Activated naive CD8-positive, alpha-beta T cell treated with anti-CD3 and anti-CD28 coated beads for 36 hours (primary cell): ENCODE measurements at places on chromosomes 3 and 15. TPM values are rescaled to one million over a fixed set of nuclear protein-coding genes. Genes with fewer than 3 reads are reported as not detected.

- no peak overlapping the region for H3K4me3 ChIP-seq
- no peak overlapping the region for H3K27ac ChIP-seq
- no peaks in the 10 kb centered on the region for H3K27me3 ChIP-seq
These were observed 334.7 kb downstream of the FHIT start for GRCh38 chr3:60916546-60916945.

GRCh38 chr3:73294537-73294936 lies 233.1 kb downstream of the EBLN2 start:
- H3K27ac ChIP-seq: no peak overlapping the region
- no peak for DNase-seq
- no peaks in the 10 kb centered on the region for H3K27me3 ChIP-seq
- H3K4me3 ChIP-seq: no peak overlapping the region

FGF7 gene
- not detected for total RNA-seq

DNA sequence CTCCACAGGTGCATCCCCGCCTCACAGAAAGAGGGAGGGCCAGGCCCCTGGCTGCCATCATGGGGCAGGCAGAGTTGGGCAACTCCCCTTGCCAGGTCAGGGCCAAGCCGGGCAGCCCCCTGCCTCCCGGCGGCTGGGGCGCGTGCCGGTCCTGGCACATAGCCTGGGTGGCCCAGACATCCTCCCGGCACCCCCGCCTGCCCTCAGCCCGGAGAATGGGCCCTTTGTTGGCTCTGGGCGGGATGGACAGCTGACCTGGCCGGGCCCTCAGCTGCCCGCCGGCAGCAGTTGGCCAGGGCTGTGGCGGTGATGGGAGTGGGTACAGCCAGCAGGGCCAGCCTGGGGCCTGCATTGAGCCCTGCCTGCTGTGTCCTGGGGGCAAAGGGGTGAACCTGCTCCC lies 16.5 kb downstream of the PLXNA1 start:
- no peaks in the 10 kb centered on the region for H3K27me3 ChIP-seq
- H3K36me3 ChIP-seq: no peaks in the 10 kb centered on the region
- H3K4me1 ChIP-seq: peaks cover 2% of the 10 kb centered on the region
- no peak overlapping the region for H3K27ac ChIP-seq
- no peak overlapping the region for H3K4me3 ChIP-seq

FMN1 gene
- total RNA-seq: 0.31 TPM

- no peaks in the 10 kb centered on the region for H3K36me3 ChIP-seq
- H3K4me3 ChIP-seq: no peak overlapping the region
- no peaks in the 10 kb centered on the region for H3K27me3 ChIP-seq
These were observed 29.9 kb downstream of the CDAN1 start for GRCh38 chr15:42707068-42707467.

DNA sequence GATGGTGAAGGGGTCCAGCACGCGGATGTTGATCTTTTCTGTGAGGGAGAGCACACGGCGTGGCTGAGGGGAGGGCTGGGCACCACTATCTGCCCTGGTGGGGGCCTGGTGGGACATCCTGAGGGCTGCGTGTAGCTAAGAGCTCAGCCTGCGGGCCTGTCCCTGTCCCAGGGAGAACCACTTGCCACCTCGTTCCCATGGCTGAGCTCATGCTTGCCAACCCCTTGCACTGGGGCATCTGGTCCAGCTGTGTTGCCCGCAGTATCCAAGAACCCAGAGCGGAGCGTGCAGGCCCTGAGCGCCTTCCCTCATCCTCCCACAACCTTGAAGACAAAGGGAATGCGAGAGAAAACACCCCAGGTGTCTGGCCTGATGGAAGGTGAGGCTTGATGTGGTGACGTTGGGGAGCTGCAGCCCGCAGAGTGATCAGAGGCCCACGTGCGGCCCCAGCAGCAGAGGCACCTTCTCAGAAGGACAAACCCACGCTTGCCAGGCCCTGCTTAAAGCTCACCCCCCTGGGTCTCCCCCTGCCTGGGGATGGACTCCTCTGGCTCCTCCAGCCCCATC lies 28.9 kb downstream of the TKT start:
- no peak overlapping the region for H3K27ac ChIP-seq
- H3K27me3 ChIP-seq: no peaks in the 10 kb centered on the region
- H3K36me3 ChIP-seq: peaks cover 15% of the 10 kb centered on the region
- no peak overlapping the region for H3K4me3 ChIP-seq

- no peaks in the 10 kb centered on the region for H3K4me1 ChIP-seq
- H3K4me3 ChIP-seq: no peak overlapping the region
- H3K27ac ChIP-seq: no peak overlapping the region
- no peaks in the 10 kb centered on the region for H3K36me3 ChIP-seq
- peaks cover 9% of the 10 kb centered on the region for H3K27me3 ChIP-seq
- DNase-seq: no peak
These were observed 97.3 kb upstream of the THRB start for GRCh38 chr3:24591661-24592555.

DNA sequence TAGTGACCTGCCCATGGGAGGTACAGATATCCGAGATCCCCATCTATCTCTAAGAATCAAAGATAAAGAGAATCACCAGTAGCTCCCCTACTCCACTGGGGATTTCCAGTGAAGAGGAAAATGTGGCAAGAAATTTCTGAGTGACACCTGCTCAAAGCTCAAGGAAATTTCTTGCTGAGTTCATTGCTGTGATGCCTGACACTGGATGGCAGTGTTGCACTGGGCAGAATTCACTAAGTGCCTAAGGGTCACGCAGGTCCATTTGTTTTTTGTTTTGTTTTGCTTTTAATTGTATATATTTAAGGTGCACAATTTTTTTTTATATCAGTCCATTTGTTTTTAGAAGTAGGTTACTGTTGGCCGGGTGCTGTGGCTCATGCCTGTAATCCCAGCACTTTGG lies 109.5 kb upstream of the KCNAB1 start:
- H3K27ac ChIP-seq: no peak overlapping the region
- no peaks in the 10 kb centered on the region for H3K36me3 ChIP-seq
- H3K27me3 ChIP-seq: peaks cover 16% of the 10 kb centered on the region
- no peak for DNase-seq

DNA sequence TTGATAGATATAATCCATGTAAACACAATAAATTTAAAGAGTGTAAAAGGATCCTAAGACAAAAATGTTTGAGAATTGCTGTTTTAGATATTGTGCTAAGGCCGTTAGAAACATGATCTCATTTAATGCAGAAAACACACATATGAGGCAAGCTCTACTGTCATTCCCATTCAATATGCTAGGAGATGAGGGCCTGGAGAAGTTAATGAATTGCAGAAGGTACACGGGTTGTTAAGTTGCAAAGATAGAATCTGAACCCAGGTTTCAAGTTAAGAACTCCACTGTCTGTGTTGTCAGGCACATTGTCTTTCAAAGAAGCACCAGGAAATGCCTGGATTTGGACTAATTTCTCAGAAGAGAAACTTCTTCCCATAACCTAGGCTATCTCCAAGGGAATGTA lies 65.1 kb upstream of the SAMMSON start:
- no peak for DNase-seq
- H3K36me3 ChIP-seq: no peaks in the 10 kb centered on the region
- H3K27me3 ChIP-seq: no peaks in the 10 kb centered on the region
- H3K4me3 ChIP-seq: no peak overlapping the region

GRCh38 chr15:39622660-39623516 lies 42.0 kb downstream of the THBS1 start:
- no peak for DNase-seq
- peak overlapping the region; percentile 78 for H3K27ac ChIP-seq
- H3K4me1 ChIP-seq: peaks cover 42% of the 10 kb centered on the region
- H3K4me3 ChIP-seq: no peak overlapping the region
- H3K36me3 ChIP-seq: peaks cover 22% of the 10 kb centered on the region

ATP13A5 gene
- total RNA-seq: not detected

DNA sequence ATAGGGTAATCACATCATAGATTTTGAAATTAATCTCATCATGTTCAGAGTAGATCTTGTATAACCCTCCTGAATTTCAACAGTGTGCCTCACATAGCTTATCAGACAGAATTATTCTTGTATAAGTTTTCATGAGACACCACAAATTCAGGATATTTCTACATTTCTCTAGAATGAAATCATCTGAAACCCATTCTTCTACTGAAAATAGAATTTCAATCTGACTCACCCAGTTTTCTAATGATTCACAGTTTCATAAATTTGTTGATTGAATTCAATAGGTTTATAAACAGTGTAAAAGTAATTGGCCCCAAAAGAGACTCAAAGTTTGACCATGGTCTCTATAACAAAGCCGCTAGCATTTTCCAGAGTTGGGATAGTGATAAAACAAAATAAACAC lies 1082.6 kb upstream of the EPHA6 start:
- DNase-seq: no peak
- no peak overlapping the region for H3K27ac ChIP-seq
- no peaks in the 10 kb centered on the region for H3K4me1 ChIP-seq
- no peaks in the 10 kb centered on the region for H3K27me3 ChIP-seq

GRCh38 chr3:185076219-185076618 lies 76.6 kb downstream of the C3orf70 start:
- no peak for DNase-seq
- no peak overlapping the region for H3K27ac ChIP-seq
- H3K27me3 ChIP-seq: peaks cover 10% of the 10 kb centered on the region
- no peaks in the 10 kb centered on the region for H3K36me3 ChIP-seq

DNA sequence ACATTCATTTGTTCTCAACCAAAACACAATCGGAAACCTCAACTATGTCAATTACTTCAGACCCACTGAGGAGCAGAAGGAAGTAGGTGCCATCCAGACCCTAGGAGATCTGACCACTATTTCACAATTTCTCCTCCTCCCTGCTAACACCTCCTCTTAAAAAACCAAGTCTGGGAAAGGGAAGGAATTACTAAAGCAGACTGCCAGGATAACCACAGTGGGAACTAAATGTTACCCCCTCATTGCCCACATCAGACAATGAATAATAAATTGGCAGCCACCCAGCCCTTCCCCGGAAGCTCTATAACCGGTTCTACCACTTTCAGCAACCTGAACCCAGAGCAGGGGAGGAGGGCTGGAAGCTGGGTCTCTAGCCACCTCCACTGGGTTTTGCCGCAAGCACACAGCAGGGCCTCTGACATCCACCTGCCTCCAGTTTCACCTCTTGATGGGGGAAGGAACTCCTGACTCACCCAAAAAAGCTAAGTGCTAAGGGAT lies 17.6 kb downstream of the C15orf62 start:
- peak overlapping the region; percentile 29 for H3K4me3 ChIP-seq
- peak overlapping the region; percentile 46 for H3K27ac ChIP-seq
- H3K27me3 ChIP-seq: no peaks in the 10 kb centered on the region
- peaks cover 4% of the 10 kb centered on the region for H3K36me3 ChIP-seq
- DNase-seq: peak; percentile 69

GRCh38 chr15:65354835-65355172 lies 23.0 kb downstream of the IGDCC3 start:
- H3K36me3 ChIP-seq: no peaks in the 10 kb centered on the region
- H3K27ac ChIP-seq: no peak overlapping the region
- no peak for DNase-seq
- H3K4me1 ChIP-seq: peaks cover 2% of the 10 kb centered on the region
- H3K4me3 ChIP-seq: no peak overlapping the region

CCDC39 gene
- total RNA-seq: not detected

DNA sequence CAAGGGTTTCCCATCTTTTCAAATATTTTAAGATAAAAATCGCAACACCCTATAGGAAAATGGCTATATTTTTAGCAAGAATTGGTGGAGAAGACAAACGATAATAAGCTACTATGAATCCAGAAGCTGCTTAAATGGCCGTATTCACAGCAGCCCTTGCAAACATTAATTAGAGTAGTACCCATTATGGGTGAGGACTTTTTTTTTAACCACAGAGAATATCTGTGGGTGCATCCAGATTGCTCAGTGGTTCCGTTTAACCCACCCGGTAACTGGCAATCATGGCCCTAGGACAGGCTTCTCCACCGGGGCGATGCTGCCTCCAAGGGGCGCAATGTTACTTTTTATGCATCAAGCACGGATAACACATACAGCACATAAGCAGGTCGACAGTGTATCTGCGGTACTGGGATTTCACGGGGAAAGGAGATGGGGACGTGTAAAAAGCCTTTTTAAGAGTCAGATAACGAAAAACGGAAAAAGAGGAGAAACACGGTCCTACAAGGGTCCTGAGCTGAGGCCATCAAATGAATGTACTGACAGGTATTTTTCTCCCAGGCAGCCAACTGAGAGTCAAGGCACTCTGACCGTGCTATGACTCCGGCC lies 968 bp upstream of the TMEM266 start:
- peaks cover 65% of the 10 kb centered on the region for H3K27me3 ChIP-seq
- peak; percentile 34 for DNase-seq
- no peaks in the 10 kb centered on the region for H3K36me3 ChIP-seq
- H3K4me1 ChIP-seq: peaks cover 39% of the 10 kb centered on the region
- H3K4me3 ChIP-seq: peak overlapping the region; percentile 64

- peak overlapping the region; percentile 95 for H3K27ac ChIP-seq
- peak overlapping the region; percentile 65 for H3K4me3 ChIP-seq
- H3K36me3 ChIP-seq: peaks cover 38% of the 10 kb centered on the region
- no peaks in the 10 kb centered on the region for H3K27me3 ChIP-seq
- no peak for DNase-seq
These were observed 204.9 kb downstream of the TNIK start for GRCh38 chr3:171255236-171255806.

ACOX2 gene
- not detected for total RNA-seq
